ENCODE measurements at places on chromosomes 3 and 15. TPM values are rescaled to one million over a fixed set of nuclear protein-coding genes. Genes with fewer than 3 reads are reported as not detected.

The SLC6A11 gene
- total RNA-seq = not detected

The CDHR4 gene
- total RNA-seq = 1.1 TPM

The SLC9A9 gene
- total RNA-seq = 29.9 TPM

GRCh38 chr3:106642161-106642560, 735.1 kb upstream of the CCDC54 start:
- H3K4me1 ChIP-seq = no peaks in the 10 kb centered on the region
- no peaks in the 10 kb centered on the region for H3K27me3 ChIP-seq
- H3K4me3 ChIP-seq = no peak overlapping the region
- H3K27ac ChIP-seq = no peak overlapping the region

- no peak overlapping the region for H3K27ac ChIP-seq
- no peaks in the 10 kb centered on the region for H3K27me3 ChIP-seq
- no peaks in the 10 kb centered on the region for H3K4me1 ChIP-seq
- no peak for DNase-seq
Observed at GRCh38 chr3:140078343-140078742, 143.4 kb downstream of the CLSTN2 start.

Data from sigmoid colon (tissue), 7 donors.